ENCODE measurements at places on chromosomes 5 and 9.
A peak's percentile ranks its signal among the peaks of the same experiment; 100 is the strongest.

- no peak for DNase-seq
Observed at GRCh38 chr9:91803970-91804752, 145.9 kb downstream of the ROR2 start.

DNA sequence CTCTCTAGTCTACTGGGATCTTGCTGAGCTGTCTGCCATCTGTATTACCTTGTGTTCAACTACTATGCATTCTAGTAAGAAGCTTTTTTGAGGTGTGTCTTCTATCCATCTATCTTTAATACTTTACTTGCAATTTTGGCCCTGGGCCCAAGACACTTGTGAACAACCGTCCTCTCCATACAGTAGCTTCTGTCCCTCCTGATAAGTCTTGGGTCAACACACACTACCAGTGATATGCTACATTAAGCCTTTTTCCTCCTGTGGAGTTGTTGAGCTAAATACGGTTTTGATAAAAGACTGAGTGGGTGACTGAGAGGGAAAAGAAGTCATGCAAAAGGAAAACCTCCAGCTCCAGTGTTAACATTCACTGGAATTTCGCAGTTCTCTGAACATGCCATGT is 133.3 kb upstream of the PCA3 start:
- no peak for DNase-seq

DNA sequence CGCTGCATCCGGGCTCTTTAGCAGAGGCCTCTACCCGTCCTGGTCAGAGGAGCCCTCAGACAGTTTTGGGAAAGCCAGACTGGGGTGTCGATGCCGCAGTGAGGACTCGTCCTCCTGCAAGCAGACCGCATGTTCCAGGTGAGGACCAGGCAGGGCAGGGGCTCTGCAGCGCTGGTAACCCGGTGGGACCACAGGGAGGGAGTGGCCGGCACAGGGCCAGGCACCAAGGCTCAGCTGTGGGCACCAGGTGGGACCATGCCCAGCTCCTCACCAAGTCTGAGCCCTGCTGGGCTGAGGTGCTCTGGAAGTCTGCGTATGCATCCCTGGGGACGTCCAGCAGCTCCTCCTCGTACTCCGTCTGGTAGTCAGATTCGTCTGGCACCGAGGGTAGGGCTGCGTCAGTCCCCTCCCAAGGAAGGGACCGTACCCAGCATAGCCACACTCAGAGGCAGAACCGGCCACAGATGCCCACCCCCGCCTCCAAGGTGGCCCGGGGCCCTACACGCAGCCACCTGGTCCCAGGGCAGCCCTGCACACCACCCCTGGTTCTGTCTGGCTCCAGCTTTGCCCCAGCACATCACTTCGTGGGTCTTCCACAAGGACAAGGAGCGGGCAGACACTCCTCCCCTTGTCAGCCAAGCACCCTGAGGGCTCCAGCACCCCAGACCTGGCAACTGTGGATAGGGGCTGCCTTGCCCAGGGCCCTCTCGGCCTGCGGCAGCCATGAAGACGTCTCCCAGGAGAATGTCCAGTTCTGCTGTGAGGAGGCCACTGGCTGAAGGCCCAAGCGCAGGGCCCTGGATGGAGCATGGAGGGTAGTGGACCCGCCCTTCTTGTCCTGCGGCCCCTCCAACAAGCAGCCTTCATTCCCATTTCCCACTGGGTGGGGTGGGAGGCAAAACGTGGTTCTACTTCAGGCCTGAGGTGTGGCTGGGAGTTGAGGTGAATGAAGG is 1.5 kb upstream of the NSMF start:
- no peak for DNase-seq

DNA sequence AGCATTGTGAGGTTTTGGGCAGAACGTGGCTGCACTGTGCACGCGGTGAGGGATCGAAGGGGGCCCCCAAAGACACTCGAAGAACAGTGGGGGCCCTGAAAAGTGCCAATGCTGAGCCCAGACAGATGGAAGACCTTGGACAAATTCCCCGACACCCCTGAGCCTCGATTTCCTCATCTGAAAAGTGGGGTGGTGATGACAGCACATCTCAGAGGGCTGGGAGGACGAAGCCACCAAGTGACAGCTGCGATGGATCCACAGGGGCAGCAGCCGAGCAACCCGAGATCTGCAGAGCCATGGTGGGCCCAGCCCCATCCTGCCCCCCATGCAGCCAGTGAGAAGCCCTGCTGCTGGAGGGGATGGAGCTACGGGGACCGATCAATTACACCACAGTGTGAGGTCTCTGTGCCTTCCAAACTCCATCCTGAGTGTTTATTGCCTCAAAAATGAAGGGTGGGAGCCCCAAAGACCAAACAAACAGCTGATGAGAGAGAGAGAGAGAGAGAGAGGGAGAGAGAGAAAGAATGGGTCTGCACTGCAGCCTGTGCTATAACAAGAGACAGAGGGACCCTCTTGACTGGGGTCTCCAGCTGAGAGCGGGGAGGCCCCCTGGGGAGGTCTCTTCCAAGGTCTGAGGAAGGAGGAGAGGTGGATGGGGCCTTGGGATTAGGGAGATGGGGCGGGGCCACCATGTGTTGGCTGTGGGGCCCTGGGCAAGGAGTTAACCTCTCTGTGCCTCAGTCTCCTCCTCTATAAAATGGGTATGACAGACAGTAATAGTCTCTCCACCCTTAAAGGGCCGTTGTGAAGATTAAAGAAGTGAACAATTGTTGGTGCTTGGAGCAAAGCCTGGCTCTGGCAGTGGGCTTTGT is 134.4 kb upstream of the IER5L start:
- DNase-seq, result no peak

DNA sequence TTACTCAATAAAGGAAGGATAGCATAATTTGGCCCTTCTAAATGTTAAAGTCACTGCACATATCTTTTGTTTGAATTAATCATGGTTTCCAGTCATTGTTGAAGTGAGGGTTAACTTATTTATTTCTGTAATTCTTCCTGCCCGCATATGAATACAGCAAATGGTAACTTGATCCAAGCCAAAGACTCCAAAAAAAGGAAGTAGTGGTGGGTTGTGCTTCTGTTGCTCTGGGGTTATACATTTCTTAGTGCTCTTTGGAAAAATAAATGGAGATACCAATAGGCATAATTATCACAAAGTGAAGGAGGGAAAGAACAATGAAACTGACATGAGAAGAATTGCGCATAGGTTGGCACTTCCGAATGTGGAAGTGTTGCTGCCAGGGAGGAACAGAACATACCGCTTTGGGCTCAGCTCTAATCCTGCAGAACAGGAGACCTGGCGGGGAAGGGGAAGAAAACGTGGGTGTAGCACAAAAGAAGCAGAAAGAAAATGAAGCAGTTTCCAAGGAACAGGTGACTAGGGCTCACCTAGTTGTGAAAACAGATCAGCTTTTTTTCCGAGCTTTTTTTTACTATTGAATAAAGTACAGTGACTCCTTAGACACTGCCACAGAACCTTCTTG is 69.7 kb upstream of the TAF11L2 start:
- no peak for DNase-seq

GRCh38 chr5:94467346-94467953 is 151.0 kb downstream of the KIAA0825 start:
- DNase-seq, result no peak

DNA sequence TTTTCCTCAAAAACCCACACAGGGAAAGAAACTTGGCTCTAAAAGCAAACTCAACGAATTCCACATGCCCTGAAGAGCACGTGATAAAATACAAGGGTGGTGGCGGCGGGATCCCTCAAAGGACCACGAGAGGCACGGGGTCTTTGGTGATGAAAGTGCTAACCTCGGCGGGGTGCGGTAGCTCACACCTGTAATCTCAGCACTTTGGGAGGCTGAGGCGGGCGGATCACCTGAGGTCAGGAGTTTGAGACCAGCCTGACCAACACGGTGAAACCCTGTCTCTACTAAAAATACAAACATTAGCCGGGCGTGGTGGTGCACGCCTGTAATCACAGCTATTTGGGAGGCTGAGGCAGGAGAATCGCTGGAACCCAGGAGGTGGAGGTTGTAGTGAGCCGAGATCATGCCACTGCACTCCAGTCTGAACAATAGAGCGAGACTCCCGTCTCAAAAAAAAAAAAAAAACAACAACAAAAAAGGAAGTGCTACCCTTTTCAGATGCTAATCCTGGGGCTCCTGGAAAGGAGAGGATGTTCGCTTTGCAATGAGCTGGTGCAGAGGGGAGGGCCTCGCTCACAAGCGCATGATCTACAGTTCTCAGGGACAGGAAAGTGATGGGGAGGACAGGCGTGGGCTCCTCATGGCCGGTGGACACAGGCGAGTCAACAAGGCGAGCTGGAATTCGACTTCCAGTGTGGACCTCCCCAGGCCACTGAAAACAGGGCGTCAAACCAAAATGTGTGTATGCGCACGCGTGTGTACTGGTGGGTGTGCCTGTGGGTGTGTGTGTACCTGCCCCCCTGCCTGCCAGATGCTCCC is 54.1 kb downstream of the USP20 start:
- no peak for DNase-seq

- no peak for DNase-seq
Observed at GRCh38 chr9:136621734-136622093, 41.0 kb upstream of the EGFL7 start.

DNA sequence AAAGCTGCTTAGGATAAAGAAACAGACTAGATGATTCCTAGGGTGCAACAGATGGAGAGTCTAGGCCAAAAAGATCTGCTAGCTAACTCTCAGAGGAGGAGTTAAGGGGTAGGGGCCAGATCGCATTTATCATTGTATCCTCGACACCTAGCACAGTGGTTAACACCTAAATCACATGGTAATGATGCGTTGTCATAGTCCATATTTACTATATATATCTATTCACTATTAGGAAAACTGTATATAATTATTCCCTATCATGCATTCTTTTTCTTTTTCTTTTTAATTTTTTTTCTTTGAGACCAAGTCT is 92.8 kb upstream of the SLC44A1 start:
- no peak for DNase-seq

GRCh38 chr5:56962286-56962685 is 10.4 kb upstream of the MIER3 start:
- DNase-seq, result no peak

- no peak for DNase-seq
Observed at GRCh38 chr9:35923927-35924763, 14.9 kb downstream of the SPAAR start.

- peak; percentile 61 for DNase-seq
Observed at GRCh38 chr5:83721953-83722901, 1.6 kb upstream of the HAPLN1 start.

DNA sequence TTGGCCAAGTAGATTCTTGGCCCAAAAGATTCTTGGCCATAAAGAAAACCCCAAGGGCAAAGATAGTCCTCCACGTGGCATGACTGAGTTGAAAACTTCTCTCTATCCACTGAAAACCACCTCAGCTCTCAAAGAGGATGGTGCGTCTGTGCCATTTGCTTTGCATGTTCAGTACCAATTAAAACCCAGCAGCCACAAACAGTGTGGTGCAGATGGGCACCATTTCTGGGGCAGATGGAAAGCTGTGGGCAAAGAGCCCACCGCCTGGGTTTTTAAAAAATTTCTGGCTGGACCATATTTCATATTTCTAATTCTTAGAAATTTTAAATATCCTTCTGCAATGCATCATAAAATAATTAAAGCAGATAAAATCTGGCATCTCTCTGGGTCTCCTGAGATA is 84.5 kb upstream of the PUM3 start:
- no peak for DNase-seq

Data from NCI-H1436 (cell line).